Hepatocyte (in vitro differentiated cells): ENCODE measurements at places on chromosomes 12 and 14.

DNA sequence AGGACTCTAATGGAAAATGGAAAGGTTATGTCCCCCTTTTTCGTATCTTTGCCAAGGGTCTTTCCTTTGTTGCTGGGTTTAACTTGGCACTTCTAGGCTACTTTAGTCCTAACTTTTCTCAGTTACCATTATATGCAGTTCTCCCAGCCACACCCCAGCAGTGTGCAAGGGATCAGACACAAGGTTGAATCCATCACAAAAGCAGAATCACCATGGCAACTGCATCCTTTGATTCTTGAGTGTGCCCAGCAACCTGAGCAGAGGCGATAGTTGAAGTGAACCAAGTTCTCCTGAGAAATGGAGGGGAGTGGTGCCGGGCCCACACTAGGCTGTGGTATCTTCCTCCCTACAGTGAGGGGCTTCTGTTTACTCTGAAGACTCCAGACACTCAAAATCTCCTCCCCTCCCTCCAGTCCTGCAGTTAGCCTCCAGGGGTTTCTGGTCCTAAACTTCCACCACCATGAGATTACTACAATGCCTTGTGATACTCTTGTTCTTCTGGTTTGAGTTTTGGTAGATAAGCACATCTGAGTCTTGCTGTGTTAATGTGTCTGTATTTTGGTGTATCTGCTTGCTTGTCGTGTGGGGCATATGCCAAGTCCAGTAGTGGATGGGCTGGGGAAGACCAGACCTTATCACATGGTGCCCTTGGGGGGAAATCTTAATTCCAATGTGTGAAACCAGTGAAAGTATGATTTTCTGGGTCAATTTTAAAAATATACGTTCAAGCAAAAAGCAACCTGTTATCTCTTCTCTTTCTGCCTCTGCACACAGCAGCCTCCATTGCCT is 183.9 kb downstream of the CACNA1C start:
- no peak for DNase-seq

GRCh38 chr12:78392918-78393317 is 471.7 kb upstream of the SYT1 start:
- peak; percentile 29 for DNase-seq

- DNase-seq, result no peak
Observed at GRCh38 chr12:44497044-44497443, 379.1 kb downstream of the NELL2 start.

- DNase-seq, result no peak
Observed at GRCh38 chr12:109888179-109889020, 8.1 kb upstream of the GLTP start.

DNA sequence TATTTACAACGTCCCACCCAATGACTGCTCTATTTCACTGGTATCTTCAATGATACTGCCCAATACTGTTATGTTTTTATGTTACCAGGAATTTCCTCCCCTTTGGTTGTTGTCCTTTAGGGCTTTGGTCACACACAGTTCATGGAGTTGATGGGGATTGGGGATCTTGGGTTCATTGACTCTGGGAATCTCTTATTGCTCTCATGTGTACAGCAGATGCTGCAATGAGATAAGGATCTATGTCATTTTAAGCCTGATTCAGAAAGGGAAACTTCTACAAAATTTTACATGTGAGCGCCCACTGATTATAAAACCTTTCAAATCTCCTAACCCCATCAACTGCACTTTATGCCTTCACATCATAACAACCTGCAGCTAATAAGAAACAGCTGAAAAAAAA is 67.2 kb downstream of the FAR2 start:
- DNase-seq, result no peak

GRCh38 chr12:57049890-57050289 is at the start of gene MYO1A:
Gene MYO1A (minus strand): TSS chr12:57050129. CDS start chr12:57048323, 1,806 bp downstream.
- DNase-seq, result peak; percentile 51

DNA sequence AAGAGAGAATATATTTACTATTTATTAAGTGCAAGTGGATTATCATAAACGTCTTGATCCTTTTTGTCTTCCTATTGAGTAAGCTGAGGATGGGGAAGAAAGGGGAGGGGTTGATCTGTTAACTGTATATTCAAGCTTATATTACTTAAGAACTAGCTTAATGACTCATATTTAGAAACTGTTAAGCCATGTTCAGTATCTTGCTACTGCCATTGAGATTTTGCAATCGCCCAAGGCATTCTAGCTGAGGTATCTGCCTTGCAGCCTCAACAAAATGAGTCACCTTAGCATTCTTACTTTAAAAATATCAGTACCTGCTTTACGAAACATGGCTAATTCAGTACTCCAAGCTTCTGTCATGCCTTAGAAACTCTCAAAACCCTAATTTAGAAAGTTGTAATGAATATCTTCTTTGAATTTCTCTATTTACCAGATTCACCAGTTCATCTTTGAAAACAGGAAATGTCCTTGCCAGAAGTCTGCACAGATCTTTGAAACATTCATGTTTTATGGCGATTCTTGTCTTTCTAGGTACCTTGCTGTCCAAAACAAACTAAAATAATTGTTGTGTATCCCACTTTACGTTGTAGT is 76.1 kb downstream of the ALG10B start:
- peak; percentile 16 for DNase-seq

GRCh38 chr14:60183138-60183537 is 17.9 kb upstream of the DHRS7 start:
- DNase-seq, result no peak

DNA sequence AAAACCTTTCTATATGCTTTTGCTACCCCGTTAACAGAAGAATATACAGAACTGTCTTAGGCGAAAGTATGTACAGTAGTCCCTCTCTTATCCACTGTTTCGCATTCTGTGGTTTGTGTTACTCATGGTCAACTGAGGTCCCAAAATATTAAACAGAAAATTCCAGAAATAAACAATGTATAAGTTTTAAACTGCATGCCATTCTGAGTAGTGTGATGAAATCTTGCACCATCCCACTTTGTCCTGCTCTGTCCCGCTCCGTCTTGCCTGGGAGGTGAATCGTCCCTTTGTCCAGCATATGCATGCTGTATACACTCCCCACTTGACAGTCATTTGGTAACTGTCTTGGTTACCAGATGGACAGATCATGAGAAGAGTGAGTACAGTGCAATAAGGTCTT is 70.1 kb upstream of the STRN3 start:
- DNase-seq, result no peak

GRCh38 chr12:234891-235415 is 21.0 kb upstream of the SLC6A12 start:
- no peak for DNase-seq

- DNase-seq, result peak; percentile 69
Observed at GRCh38 chr12:113271853-113272561, 50.7 kb downstream of the TPCN1 start.

GRCh38 chr12:48197549-48197970 is 5.5 kb downstream of the OR10AD1 start:
- DNase-seq, result peak; percentile 45

DNA sequence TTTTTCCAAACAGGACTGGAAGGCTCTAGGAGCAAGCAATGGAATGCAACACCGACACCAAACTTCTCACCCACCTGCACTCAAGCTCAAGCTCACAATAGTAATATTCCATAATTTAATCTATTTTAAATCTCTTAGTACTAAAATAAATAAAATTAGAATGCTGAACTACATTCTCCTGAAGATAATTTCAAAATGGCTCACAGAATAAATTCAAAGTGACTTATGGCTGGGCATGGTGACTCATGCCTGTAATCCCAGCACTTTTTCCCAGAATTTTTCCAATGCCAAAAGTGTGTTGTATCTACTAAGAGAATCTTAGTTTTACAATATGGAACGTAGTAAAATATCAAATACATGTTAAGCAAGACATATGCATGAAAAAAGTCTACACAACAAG is 31.5 kb downstream of the DUSP16 start:
- DNase-seq, result no peak

DNA sequence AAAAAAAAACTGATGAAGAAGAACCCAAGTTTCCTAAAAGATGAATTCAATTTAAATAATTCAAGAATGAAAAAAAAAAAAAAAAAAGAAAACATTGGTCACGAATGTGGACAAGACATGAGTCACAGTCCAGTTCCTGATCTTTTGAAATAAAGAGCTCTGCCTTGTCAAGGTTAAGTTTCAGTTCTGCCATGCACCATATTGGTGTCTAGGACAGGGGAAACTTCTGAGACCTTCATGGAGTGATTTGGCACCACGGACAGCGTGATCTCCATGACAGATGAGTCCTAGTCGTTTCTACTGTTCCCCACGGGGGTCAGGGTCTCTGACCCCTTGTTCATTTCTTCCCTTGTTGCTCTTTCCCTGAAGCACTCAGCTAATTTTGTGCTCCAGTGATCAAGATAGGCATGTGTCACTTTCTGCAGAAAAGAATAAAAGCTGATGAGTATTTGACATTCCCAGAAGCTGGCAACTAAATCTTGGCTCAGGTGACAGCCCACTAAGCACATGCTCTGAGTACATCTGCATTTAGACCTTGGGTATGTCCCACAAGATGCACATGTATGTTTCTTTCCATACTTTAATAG is 1159.7 kb downstream of the BCL11B start:
- DNase-seq, result no peak

- DNase-seq, result no peak
Observed at GRCh38 chr12:91937706-91938105, 207.9 kb downstream of the BTG1 start.

- DNase-seq, result no peak
Observed at GRCh38 chr12:98679611-98680005, 34.5 kb downstream of the APAF1 start.

GRCh38 chr14:105470350-105471296 is 4.0 kb upstream of the CRIP2 start:
- DNase-seq, result no peak

- DNase-seq, result no peak
Observed at GRCh38 chr14:31283578-31284252, 76.1 kb upstream of the HECTD1 start.

DNA sequence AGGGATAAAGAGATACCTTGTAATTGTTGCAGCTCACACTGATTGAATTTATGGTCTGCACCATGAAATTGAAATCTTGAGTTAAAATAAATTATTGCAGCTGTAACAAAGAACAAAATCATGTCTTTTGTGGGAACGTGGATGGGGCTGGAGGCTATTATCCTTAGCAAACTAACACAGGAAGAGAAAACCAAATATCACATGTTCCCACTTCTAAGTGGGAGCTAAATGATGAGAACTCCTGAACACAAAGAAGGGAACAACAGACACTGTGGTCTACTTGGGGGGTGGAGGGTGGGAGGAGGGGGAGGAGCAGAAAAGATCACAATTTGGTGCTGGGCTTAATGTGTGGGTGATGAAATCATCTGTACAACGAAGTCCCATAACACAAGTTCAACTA is 22.6 kb downstream of the ERP27 start:
- no peak for DNase-seq

DNA sequence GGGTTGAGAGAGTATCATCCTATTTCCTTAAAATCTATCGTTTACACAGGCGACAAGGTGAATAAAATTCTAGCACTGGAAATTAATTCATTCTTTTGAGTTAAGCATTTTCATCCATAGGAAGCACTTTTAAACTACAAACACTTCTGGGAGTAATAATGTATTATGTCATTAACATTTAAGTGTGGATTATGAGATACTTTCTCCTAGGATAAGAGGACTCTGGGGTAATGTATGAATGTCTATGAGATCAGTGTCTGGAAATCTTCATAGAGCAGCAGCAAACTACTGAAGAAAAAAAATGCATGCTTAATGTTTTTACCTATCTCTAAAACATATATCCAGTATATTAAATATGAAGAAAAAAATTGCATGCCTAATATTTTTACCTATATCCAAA is 86.9 kb downstream of the EPS8 start:
- DNase-seq, result no peak

GRCh38 chr14:98900236-98900635 is 371.8 kb downstream of the BCL11B start:
- DNase-seq, result no peak

DNA sequence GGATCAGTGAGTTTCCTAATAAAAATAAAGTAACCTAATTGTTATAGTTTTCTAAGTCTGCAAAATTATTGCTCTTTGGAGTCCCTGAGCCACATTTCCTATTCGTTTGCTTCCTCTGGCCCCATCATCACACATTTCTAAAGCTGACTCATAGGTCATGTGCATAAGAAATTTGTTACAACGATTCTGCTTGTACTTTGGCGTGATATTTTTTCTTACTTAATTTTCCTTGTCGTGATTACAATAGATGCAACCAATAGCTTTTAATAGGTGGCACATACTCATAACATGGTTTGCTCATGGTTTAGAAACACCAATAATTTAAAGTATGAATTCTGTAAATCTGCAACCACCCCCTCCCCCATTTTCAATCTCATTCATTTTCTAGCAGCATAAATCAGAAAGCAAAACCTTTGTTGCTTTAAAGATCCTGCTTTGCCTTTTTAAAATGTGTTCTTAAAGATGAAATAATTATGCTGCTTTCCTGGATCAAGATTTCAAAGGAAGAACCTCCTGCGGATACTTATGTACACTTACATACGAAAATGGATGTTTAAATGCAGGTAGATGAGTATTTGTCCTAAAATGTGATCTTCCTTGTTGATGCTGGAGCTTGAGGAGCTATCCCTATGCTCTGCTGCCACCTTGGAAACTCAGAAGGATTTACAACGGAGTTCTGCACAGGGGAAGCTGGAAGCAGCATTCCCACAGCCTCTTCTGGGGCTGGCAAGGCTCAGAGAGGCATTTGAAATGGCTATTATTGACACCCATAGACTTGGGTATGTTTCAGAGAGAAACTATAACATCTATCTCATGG is 1.7 kb upstream of the FLRT2 start:
- peak; percentile 81 for DNase-seq

DNA sequence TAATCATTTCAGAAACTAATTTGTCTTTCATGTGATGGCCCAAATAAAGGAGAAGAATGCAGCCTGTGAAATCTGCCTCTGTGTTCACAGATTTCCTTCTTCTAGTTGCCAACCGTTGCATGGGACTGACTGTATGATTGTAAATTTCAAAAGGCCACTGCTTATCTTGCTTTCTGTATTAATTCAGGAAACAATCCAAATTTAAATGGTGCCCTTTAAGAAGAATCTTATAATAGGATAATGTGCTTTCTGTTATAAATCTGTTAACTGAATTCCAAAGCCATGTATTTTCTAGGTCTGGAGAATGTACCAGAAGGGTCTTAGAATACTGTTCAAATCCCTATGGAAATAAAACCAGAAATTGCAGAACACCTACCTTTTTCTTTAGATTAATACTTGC is 58.6 kb upstream of the ATP2A2 start:
- no peak for DNase-seq

DNA sequence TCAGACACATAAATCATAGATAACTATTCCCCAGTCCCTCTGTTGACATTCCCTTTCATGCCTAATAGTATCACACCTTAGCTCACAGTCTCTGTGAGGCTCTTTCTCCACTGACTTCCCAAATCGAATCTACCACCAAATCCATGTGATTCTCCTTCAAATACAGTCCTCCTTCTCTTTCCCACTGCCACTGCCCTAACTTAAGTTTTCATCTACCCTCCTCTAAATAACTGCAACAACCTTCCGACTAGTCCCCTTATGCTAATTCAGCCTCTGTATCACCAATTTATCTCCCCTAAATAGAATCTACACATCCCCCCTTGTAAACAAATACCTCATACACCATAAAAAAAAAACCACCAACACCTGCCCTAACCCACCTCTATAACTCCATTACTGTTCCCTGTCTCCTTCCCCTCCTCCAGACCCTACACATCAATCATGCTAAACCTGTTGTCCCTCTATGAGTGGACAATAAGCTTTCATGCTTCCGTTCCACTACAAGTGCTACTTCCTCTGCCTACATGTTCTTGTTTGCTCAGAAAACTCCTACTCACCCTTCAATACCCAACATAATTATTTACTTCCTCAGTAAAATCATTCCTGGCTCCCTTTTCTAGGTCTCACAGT is 39.0 kb downstream of the SLC25A21 start:
- DNase-seq, result no peak
